Mesangial cell (primary cell): ENCODE measurements at places on chromosomes 12 and 14. TPM values are rescaled to one million over a fixed set of nuclear protein-coding genes. Genes with fewer than 3 reads are reported as not detected.

The SMCO2 gene
- total RNA-seq: not detected in 2 replicates

The TAS2R7 gene
- not detected in 2 replicates for total RNA-seq

The ERP27 gene
- total RNA-seq: 0.33 and 12.8 TPM in 2 replicates

The TAS2R8 gene
- not detected in 2 replicates for total RNA-seq
